Stimulated activated CD8-positive, alpha-beta memory T cell treated with anti-CD3 and anti-CD28 coated beads, Interleukin-15, amount 100 ng/mL, for 4 hours (primary cell): ENCODE measurements at places on chromosomes 1 and 21.

- DNase-seq = no peak
These were observed 31.6 kb downstream of the ZMYND12 start for GRCh38 chr1:42424201-42424600.

DNA sequence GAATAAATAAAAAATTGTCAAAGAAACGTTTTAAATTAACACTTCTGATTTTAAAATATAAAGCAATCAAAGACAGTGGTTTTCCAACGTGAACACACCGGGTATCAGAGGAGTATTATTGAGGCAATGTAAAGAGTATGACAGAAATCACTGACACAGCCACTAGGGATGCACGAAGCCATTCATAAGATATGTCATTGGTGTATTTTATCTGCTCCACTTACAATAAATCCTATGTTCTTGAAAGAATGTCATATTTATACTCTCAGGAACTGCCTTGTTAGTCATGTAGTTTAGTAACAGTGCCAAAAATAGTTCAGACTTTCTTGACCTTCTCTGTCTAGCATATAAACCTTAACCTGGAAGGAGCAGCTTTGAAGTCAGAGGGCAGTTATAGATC, 835.0 kb upstream of the NCAM2 start:
- no peak for DNase-seq

DNA sequence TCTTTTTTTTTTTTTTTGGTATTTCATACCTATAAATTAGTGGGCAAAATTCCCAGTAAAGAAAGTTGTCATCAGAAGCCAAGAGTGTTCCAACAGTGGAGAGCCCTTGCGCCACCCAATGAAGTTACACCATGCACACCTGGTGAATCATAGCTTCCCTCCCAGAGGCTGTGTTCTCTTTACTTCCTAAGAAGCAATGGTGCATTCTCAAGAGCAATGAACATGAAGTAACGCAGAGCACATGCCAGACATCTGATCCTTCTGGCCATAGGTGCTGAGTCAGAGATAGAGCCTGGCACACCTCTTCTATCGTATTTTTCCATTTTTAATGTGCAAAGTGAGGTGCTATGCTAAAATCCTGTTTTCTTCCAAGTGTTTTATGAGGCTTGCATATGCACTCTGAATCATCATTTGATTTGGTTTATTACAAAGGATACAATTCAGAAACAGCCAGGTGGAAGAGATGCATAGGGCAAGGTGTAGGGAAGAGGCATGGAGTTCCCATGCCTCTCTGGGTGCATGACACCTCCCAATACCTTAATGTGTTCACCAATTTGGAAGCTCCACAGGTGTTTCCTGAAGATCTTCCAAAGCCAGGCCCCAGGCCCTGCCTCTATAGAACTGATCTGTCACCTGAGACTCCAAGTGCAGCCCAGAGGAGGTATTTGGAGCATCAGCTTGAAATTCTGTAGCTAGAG, 408.0 kb downstream of the SIPA1L2 start:
- DNase-seq = no peak

DNA sequence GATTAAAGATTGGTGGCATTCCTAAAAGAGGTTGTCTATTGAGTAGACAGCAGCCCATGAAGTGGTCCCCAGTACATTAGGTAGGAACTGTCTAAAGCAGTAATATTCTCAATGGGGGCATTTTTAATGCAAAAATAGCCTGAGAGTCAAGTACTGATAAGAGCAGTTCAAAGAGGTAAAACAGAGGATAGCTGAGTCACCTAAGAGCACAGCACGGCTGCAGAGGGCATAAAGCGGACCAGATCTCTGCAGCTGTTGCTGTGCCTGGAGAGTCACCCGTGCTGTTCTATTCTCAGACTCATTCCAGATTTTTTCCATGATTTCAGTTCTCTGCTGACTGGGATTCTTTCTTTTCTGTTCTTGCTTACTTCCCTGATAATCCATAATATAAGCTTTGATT, 313.2 kb downstream of the OLFM3 start:
- DNase-seq = no peak

DNA sequence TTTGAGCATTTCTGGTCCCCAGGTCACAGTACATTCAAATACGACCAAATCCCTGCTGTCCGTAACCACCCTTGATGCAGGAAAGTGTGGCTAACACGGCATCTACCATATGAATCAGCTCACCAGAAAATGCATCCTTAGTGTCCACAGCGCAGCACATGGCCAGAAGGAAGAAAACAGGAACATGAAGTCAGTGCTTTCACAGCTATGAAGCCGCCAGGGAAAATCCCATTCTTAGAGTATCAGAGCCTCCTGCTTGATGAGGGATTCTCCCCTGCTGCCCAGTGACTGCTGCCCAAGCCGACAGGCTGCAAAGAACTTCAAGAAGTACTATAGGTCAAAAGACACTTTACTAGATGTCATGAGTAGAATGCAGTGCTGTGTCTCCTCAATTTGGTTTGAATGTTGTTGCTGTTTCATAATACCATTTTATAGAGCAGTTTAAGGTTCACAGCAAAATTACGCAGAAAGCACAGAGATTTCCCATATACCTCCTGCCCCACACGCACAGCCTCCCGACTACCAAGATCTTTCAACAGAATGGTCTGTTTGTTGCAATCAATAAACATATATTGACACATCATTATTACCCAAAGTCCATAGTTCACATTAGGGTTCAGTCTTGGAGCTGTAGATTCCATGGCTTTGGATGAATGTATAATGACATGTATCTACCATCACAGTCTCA, 14.5 kb downstream of the TIAM1 start:
- no peak for DNase-seq

DNA sequence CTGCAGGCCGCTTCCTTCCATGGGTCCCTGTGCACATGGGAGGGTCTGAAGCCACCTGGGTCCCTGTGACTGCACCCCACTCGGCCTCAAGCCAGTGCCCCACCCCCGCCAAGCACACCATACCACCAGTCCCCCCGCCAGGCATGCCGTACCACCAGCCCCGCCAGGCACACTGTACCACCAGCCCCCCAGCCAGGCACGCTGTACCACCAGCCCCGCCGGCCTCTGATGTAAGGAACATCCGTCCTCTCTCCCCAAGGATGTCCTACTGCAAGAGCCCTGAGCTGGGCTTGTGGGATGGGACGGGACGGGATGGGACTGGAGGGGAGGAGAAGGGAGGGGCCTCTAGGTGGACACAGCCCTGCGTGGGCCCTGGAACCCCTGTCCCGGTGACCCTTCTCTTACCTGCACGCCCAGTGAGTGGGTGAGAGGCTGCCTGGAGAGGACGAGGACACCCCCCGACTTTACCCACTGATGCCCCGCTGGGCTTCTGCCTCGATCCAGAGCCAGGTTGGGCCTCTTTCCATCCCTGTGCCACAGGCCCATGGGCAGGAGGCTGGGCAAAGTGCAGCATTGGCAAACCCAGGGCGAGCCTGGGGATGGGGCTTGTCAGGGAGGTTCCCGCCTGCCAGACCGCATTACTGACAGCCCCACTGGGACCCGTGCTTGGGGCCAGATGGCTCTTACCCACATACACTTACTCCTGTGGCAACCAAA, 40.8 kb upstream of the COL6A1 start:
- no peak for DNase-seq

GRCh38 chr1:245444945-245445344, 290.2 kb downstream of the KIF26B start:
- DNase-seq = no peak

- no peak for DNase-seq
These were observed 3.9 kb upstream of the MEF2D start for GRCh38 chr1:156504438-156504813.

DNA sequence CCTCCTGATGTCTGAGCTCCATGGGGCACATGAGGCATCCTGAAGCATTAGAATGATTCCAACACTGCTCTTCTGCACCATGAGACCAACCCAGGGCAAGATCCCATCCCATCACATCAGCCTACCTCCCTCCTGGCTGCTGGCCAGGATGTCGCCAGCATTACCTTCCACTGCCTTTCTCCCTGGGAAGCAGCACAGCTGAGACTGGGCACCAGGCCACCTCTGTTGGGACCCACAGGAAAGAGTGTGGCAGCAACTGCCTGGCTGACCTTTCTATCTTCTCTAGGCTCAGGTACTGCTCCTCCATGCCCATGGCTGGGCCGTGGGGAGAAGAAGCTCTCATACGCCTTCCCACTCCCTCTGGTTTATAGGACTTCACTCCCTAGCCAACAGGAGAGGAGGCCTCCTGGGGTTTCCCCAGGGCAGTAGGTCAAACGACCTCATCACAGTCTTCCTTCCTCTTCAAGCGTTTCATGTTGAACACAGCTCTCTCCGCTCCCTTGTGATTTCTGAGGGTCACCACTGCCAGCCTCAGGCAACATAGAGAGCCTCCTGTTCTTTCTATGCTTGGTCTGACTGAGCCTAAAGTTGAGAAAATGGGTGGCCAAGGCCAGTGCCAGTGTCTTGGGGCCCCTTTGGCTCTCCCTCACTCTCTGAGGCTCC, 11.1 kb upstream of the RASSF5 start:
- no peak for DNase-seq

DNA sequence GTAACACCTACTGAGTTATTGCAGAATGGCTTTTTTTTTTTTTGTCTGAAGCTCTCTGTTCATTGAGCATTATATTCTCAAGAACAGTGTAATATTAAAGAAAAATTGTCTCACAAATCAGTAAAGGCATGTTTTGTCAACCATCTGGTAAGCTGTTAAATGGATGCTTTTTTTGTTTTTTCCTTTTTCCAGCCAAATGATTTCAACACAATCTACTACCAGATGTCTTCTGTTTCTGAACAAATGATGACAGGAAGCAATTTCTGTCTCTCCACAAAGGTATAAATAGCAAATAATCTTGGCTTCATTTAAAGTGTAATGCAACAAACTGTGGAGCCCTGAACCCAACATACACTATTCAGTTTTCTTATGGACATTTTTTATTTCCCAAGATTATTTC, 78.6 kb upstream of the RGS2 start:
- DNase-seq = no peak

GRCh38 chr1:31261916-31262315, 22.2 kb upstream of the NKAIN1 start:
- DNase-seq = no peak

- DNase-seq = no peak
These were observed 45.8 kb upstream of the CYP2J2 start for GRCh38 chr1:59972216-59972927.

DNA sequence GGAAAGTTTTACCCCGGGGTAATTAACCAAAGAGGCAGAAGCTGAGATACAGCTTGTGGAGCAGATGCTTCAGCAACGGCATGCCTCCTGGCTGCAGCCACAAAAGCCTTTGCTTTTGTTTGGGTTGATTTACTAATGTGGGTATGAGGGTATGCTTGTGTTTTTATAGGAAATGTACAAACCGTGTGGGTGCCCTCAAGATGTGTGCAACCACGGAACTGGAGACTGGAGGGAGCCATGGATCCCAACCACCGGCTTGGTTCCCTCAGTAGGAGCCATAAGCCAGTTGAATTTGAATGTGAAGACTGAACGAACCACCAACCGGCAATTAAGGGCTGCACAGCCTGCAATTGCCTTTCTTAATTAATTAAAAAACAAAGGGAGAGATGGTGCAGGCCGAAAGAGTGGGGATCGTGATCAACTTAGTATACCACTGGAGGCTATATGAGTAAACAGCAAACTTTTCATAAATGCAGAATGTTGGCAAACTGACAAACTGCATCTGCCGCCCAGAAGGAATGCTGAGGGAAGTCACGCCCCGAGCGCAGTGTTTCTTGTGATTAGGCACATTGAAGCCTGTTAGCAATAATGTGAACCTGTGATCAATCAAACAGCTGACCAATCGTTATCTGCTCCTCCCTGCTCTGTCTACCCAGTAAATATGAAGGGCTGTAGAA, 104.1 kb downstream of the DISP1 start:
- no peak for DNase-seq

DNA sequence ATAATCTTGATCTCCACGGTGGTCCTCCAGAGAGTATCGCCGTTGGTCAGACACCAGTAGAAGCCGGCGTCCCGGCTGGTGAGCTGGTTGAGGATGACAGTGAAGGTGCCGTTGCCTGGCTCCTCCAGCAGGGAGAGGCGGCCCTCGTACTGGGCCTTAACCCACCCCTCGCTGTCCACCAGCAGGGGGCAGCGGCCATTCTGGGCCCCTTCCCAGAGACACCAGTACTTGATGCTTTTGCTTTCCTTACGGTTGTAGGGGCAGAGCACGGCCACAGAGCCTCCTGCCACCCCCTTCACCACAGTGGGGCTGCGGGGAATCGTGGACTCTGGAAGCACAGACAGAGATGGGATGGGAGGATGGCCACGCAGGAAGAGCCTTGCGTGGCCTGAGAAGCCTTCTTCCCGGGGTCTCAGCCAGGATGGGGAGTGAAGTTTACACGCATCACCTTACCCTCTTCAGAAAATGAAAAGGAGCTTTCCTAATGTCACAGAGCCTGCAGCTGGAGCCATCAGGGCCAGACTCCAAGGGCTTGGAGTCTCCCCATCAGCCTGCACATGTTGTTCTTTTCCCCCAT, 10.7 kb downstream of the PIGR start:
- DNase-seq = no peak

- DNase-seq = no peak
These were observed 1147.6 kb upstream of the ADGRL4 start for GRCh38 chr1:80154176-80154575.

- no peak for DNase-seq
These were observed 76.4 kb downstream of the EVI5 start for GRCh38 chr1:92708368-92708950.

- DNase-seq = no peak
These were observed 14.0 kb downstream of the AHDC1 start for GRCh38 chr1:27589841-27590426.

DNA sequence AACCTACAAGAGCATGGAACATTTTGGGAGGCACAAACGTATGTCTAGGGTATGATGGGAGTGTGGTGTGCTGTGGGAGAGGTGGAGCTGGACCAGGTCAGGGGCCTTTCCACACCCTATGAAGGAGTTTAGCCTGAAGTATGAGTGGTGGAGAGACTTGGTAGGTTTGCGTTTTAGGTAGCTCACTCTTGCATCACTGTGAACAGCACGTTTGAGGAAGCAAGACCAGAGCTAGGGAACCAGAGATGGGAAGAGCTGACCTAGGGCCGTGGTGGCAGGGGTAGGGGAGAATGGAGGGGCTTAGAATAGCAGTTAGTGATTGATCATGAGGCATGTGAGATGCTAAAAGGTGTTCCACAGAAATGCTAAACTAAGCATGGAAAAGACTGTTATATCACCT, 25.1 kb upstream of the ZFP69B start:
- no peak for DNase-seq

DNA sequence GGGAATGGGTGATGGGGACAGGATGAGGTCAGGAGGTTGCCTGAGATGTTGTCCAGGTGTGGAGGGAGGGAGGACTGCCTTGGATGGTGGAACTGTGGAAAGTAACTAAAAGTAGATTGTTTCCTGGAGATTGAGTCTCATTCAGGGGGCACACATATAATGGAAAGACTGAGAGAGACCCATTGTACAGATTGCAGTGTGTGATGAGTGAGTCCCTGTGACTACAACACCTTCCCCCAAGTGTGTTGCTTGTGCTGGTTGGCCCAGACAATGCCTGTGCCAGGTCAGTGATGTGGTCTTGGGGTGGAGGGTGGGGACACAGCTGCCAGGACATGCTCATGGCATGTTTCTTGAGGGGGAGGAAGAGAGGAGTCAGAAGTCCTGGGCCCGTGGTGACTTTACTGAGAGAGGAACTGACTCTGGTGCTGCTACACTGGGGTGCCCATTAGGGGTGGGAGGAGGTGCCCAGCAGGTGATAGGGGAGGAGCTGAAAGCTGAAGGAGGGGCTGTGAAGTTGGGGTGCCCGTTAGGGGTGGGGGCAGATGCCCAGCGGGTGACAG, 5.2 kb downstream of the SNAP47 start:
- no peak for DNase-seq
